ENCODE measurements at places on chromosomes 3 and 15.
A peak's percentile ranks its signal among the peaks of the same experiment; 100 is the strongest.

DNA sequence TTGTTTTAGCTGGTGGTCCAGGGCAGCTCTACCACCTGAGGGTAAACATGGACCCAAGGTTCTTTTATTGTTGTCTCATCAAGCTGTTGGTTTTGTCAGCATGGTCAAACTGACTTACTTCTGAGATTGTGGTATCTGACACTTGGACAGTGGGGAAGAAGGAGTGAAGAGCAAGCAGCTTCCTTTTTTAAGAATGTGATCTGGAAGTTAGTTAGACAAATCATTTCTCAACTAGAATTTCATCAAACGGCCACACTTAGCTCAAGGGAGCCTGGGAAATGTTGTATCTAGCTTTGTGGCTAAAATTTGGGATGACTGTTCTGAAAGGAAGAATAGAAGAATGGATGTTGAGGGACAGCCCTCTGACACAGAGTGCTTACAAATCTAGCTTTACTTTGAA lies 215.2 kb downstream of the ZNF621 start:
- no peak for DNase-seq

- no peak for DNase-seq
Measured at GRCh38 chr15:40344217-40344616, 3.5 kb upstream of the CCDC9B start.

DNA sequence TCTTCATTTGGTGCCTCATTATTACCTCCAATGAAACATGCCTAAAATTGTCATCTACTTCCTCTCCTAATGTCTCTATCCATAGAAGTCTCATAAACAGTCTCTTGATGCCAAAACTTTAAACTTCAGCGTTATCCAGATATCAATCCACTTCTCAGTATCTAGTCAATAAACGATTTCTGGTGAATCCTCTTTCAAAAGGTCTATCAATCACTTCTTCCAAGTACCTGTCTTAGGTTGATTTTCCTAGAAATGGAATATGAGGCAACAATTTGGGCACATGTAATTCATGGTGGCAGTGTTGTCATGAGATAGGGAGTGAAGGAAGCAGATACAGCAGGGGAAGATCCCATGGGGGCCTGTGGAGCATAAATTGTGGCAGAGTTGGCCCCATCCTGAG lies 348.5 kb upstream of the POU1F1 start:
- no peak for DNase-seq

- no peak for DNase-seq
Measured at GRCh38 chr15:29285386-29285785, 15.8 kb upstream of the NSMCE3 start.

DNA sequence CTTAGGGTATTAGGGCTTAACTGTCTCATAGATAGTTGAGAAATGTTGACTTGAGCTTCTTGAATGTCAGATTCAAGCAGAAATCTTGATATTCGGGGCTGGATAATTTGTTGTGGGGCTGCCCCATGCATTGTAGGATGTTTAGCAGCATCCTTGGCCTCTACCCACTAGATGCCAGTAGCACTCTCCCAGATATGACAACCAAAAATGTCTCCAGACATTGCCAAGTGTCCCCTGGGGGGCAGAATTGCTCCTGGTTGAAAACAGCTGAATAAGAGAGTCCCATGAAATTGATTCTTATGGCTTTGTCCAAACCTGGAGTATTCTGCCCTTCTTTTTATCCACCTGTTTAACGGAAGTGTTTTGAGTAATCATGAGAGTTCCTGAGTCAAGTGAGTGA lies 15.9 kb upstream of the LCMT2 start:
- DNase-seq: no peak

DNA sequence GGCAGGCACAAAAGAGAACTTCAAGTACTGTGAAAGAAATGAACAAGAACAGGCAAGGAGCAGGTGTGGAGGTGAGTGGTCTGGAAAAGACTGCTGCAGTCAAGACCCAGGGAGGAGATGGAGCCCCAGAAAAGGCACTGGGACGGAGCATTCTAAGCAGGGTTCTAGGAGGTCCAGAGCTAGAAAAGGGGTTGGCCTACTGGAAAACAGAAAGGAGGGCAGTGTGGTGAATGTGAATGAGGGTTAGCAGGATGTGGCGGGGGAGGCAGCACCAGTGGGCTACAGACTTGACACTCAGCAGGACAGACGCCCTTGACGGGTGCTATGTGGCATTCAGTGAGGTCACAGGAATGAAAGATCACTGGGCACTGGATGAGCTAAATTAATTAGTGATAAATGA lies 75.7 kb downstream of the SENP2 start:
- DNase-seq: no peak

DNA sequence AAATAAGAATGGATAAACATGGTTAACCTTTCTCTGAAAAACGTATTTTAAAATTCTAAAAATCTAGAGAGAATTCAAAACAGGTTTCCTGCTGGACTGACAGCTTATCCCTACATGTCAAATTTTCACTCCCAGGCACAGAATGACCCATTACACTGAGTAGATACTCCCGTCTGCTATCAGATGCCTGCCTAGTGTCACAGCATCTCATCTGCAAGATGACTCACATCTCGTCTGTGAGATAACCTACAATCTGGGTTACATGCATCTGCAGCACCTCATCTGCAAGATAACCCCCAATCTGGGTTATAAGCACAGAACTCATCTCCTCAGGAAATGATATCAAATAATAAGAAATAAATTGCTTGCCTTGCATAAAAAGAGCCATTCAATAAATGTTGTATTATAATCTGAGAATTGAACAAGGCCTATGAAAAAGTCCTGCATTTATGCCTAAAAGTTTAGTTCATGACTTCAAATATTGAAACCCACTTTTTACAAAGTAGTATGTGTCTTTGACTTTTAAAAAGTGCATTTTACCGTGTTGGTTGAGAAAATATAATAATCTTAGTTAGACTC lies 188.3 kb upstream of the THBS1 start:
- DNase-seq: no peak

GRCh38 chr3:86257955-86258641 lies 732.9 kb downstream of the VGLL3 start:
- DNase-seq: no peak

- no peak for DNase-seq
Measured at GRCh38 chr15:100878648-100879047, 983 bp upstream of the ALDH1A3 start.

GRCh38 chr3:153221748-153222162 lies 59.7 kb downstream of the RAP2B start:
- DNase-seq: peak; percentile 50

DNA sequence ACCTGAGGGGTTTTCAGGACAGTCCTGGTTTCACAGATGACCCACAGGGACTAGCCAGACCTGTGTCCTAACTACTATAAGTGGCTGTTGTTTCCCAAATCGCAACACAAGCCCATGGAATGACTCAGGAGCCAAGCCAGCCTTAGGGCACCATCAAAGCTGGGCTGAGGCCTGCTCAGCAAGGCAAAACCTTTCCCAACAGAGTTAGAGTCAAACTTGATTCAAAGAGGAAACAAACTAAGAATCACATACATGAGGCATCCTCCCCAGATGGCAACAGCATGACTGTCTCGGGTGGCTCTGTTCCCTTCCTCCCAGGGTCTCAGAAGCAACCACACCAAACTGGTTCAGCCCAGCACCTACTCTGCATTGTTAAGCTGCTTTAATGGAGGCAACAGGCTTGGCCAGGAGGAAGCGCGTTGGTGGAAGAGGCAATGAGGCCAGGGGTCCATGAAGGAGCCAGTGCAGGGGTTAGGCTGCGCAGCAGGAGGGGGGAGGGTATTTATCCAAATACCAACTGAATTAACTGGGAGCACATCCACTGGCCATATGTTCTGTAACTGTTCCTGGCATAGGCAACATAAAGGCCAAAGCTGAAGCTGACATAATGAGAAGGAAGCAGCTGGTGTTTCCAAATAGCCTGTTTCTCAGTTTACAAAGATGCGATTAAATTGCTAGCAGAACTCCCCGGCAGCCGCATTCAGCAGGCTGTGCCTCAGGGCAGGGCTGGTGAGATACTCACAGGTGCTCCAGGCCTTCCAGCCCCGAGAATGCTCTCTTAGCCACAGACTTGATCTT lies 102.4 kb downstream of the LRIG1 start:
- no peak for DNase-seq

- no peak for DNase-seq
Measured at GRCh38 chr3:177547711-177548350, 350.5 kb upstream of the TBL1XR1 start.

DNA sequence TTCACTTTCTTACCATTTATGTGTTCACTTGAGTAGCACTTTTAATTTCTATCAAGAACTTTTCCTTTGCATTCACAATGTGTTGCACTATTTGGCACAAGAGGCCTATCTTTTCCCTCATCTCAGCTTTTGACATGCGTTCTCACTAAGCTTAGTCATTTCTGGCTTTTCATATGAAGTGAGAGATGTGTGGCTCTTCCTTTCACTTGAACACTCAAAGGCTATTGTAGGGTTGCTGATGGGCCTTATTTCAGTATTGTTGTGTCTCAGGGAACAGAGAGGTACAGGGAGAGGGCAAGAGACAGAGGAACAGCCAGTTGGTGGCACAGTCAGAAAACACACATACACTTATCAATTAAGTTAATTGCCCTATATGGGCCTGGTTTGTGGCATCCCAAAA lies 127.4 kb upstream of the MLF1 start:
- no peak for DNase-seq

GRCh38 chr3:99475229-99475628 lies 163.2 kb upstream of the COL8A1 start:
- no peak for DNase-seq

- no peak for DNase-seq
Measured at GRCh38 chr3:46485779-46486175, 12.0 kb upstream of the RTP3 start.

- no peak for DNase-seq
Measured at GRCh38 chr3:132592216-132592615, 4.9 kb upstream of the ACKR4 start.

DNA sequence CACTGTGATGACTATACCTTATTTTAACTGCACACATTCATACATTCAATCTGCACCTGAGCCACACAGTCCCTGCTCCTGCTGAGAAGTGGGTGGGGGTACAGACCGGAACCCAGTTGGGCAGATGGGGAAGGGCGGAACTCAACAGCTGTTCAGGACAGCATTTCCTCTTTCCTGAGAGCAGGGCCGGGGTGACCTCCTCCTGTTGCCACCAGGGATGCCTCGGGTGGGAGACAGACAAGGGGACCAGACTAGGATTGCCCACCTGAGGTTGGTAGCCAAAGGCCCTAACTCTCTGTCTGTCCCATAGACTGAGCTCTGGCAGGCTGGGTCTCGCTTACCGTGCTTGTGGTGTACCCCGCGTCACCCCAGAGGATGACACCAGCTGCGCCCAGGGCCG lies 3.9 kb downstream of the HYAL2 start:
- DNase-seq: no peak

DNA sequence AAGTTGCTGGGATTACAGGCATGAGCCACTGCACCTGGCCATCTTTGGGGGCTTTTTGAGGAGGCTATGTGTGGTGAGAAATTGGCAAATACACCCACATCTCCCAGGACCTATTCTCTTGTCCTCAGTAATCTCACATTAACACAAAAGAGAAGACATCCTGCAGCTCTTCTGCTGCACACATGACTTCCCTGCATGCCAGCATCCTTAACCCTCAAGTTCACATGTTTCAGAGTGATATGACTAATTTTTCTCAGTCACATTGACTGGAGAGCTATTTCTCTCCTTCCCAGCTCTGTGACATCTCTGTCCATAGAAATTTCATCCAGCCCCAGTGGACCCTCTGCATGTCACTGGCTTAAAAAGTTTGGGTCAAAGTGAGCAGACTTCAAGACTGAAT lies 1.9 kb upstream of the SKIC8 start:
- DNase-seq: no peak

GRCh38 chr3:25568525-25569078 lies 96.1 kb downstream of the TOP2B start:
- DNase-seq: no peak

DNA sequence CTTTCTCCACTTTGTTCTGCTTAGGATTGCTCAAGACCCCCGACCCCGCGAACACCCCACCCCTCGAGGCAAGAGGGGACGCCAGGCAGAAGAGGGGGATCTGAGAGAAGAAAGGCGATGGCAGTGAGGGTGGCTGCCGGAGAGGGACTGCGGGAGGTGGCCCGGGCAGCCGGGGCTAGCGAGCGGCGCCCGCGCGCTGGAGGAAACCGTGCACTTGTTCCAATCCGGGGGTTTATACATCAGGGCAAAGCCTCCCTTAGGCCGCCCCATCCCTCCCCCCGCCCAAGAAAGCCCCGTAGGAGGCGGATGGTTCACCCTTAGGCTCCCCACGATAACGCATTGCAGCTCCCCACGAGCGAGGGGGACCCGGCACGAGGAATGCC lies 475 bp downstream of the ERC2 start:
- no peak for DNase-seq

GRCh38 chr3:37054370-37054769 lies 61.1 kb downstream of the MLH1 start:
- no peak for DNase-seq

DNA sequence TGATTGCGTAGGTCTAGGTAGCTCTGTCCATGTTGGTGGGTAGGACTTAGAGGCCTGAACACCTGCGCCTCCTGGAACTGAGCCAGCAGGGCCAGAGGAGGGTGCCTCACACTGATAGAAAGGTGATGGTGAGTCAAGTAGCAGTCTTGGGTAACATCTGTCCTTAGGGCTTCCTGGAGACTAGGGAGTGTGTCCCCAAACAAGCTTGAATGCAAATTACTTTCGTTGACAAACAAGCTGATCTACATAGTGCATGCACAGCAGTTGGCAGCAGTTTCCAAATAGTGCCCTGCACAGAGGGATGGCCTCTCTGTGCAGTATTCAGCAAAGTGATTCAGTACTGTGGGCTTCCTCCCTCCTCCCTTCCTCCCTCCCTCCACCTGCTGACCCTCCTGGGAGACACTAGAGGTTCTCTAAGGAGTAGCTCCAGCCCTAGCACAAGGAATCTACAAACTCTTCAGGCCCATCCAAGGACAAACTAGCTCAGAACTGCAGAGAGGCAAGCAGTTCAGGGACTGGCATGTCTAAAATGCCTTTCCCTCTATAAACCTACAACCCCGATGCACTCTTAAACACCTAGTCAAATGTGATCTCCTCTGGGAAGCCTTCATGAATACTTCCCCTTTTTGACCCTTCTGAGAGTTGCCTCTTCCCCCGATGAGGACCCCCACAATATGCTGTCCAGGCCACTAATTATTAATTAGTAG lies 61.0 kb downstream of the TLE3 start:
- DNase-seq: no peak

GRCh38 chr3:57740027-57740426 lies 16.1 kb upstream of the SLMAP start:
- no peak for DNase-seq

- DNase-seq: no peak
Measured at GRCh38 chr3:52021489-52022268, 26.0 kb upstream of the RPL29 start.

Data from stimulated activated CD8-positive, alpha-beta memory T cell treated with anti-CD3 and anti-CD28 coated beads, Interleukin-4, amount 100 ng/mL, for 4 hours (primary cell).